HS-27A (cell line): ENCODE measurements at places on chromosomes 1 and 21.

- no peak for DNase-seq
These were observed 39.7 kb downstream of the EIF2B3 start for GRCh38 chr1:44946725-44947062.

- peak; percentile 35 for DNase-seq
These were observed 443.5 kb upstream of the B3GALT2 start for GRCh38 chr1:193629875-193630274.

GRCh38 chr1:46718340-46718726, 581 bp downstream of the EFCAB14 start:
- DNase-seq, result no peak

DNA sequence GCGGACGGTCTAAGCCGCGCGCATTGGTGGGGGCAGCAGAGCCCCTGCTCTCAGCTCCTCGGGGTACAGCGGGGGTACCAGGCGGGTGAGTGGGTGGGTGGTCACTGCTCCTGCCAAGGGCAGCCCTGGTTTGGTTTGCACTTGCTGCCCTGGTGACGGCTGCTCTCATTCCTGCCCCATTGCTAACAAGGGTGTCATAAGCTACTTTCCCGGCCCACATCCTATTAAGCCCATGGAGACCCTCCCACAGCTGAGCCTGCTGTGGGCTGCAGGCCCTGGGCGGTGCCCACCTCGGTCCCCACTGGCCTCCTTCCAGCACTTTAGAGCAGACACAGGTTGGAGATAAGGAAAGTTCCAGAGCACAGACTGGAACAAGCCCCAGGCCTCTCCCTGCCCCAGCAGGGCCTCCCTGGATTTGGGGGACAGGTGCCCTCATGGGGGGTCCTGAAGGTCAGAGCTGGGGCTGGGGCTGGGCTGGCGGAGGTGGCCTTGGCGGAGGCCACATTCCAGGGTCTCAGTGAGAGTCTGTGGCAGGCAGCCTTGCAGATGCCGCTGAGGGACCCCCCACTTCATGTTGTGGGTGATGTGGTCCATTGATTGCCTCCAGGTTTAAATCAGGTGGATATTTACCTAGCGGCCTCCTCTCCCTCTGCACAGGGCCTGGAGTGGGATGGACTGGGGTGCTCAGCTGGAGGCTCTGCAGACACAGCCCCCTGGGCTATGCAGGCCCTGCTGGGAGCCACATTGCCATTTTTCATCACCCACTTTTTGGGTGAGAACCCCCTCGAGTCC, 27.0 kb downstream of the COL18A1 start:
- DNase-seq, result no peak

- no peak for DNase-seq
These were observed 692.0 kb upstream of the NR5A2 start for GRCh38 chr1:199335496-199335895.

DNA sequence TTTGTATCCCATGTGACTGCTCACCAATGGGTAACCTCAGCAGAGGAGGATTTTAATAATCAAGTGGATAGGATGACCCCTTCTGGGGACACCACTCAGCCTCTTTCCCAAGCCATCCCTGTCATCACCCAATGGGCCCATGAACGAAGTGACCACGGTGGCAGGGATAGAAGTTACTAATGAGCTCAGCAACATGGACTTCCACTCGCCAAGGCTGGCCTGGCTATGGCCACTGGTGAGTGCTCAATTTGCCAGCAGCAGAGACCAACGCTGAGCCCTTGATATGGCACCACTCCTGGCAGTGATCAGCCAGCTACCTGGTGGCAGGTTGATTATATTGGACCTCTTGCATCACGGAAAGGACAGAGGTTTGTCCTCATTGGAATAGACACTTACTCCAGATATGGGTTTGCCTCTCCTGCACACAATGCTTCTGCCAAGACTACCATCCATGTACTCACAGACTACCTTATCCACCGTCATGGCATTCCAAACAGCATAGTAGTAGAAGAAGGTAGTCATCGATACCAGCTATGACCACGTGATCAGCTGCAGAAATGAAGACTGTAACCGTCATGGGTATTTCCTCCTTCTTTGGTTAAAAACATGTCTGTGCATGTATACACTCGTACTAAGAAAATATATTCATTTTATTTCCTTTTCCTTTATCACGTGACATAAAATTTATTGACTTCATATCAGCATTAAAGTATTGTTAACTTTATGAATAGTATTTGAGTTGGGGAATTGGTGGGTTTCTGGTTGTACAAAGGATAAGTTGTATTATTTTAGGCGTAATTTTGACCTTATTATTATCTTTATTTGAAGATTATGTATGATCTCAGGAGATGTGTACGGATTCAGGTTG, 562.6 kb downstream of the PTPRU start:
- DNase-seq, result no peak

DNA sequence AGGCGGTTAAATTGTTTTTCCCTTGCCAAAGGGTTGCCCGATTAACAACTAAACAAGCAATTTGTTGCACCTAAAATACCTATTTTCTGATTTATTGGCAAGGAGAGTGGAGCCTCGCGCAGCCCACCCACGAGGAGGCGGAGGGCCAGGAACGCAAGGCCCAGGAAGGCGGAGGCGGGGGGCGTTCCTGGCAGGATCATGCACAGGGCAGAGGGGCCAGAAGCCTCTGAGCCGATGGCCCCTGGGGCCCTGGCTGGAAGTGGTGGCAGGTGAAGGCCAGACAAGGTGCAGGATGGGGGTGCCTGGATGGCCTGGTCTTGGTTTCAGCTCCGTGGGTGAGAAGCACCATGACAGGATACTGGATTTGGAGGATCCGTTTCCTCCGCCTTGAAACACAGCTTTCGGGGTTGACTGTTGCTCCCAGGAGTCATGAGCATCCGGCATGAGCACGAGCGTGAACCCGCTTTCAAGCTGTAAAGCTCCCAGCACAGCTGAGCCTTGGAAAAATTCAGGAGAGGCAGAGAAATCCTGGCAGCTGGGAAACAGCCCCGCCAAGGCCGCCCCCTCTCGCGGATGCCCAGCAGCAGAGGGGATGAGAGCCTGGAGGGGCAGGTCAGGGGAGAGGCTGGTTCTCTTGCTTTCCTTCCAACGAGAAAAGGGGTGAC, 35.0 kb downstream of the AJAP1 start:
- DNase-seq, result no peak

DNA sequence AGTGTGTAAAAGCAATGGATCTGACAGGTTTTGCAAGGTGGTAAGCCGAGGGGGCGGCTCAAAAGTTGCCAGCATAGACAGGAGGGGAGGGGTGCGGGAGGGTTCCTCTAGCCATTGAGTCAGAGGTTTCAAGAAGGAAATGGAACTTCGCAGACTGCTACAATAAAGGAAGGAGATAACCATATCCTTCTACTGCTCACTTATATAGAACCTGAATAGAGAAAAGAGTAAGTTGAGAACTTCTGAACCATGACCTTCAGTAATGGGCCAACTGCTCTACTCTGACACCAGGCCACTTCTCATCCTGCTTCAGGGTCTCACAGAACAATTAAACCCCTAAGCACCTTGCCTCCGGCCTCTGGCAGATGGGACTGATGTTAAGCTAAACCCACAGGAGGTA, 26.3 kb upstream of the BCAR3 start:
- no peak for DNase-seq

DNA sequence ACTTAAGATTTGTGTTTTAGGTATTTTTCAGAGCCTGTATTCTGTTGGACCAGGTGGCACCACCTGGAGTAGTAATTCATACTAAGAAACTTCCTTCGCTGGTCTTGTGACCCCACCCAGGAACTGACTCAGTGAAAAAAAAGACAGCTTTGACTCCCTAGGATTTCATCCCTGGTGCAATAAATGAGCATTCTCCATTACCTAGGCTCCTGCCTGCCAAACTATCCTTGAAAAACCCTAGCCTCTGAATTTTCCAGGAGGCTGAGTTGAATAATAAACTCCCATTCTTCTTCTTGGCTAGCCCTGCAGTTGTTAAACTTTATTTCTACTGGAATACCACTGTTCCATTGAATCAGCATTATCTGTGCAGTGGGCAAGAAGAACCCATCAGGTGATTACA, 10.6 kb upstream of the RGS18 start:
- no peak for DNase-seq

DNA sequence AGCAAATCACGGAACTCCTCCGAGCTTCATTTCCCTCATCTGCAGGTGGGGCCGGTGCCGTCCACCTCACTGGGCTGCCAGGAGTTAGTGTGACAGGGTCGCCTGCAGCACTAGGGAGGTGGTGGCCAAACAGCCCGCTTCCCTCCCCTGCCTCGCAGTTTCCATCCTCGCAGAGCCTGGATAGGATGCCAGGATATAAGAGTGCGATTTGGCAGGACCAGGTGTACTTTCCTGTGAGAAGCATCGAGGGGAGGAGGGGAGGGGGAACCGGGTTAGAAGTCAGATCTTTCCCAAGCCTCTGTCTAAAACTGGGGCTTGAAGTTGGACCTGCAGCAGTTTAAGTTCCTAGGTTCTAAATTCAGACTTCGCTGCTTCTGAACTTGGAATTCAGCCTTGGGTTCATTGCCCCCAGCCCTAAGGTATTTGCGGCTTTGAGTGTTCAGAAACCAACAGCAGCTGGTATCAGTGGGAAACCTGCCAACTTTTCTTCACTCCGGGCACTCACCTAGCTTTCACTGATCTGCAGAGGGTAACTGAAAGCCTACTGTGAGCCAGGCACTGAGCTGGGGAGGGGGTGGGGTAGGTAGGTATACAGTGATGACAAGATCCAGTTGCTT, 1.7 kb upstream of the JUN start:
- DNase-seq, result no peak

DNA sequence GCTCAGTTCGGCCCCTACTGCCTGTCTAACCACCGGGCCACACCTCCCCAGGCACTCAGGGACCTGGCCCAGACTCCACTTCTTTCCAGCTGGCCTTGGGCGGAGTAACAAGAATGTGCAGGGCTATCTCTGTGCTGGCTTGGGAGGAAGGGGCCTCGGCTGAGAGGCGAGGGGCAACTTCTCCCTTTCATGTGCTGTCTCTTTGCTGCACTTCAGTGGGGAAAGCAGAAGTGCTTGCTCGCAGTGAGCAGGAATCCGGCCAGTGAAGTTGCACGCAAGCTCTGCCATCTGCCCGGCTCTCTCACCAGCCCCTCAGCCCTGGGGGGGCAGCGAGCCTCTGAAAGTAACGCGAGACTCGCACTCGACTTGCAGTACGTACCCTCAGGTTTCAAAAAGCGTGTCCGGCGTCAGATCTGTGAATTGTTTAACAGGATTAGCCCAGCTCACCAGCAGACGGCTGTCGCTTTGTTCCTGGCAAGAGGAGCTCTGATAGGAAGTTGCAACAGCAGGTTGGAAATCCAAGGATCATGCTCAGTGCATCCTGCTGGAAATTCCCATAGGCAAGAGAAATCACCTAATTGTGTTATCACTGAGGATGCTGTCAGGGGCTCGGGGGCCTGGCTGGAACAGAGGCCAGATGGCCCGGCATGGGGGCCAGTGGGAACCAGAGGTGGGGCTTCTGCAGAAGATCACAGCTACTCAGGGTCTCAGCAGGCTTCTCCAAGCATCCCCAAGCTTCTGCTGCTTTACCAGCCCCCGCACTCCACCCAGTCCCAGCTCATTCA, 221.1 kb downstream of the NPHP4 start:
- DNase-seq, result no peak

GRCh38 chr1:59691261-59691660, 123.5 kb upstream of the HOOK1 start:
- DNase-seq, result no peak

DNA sequence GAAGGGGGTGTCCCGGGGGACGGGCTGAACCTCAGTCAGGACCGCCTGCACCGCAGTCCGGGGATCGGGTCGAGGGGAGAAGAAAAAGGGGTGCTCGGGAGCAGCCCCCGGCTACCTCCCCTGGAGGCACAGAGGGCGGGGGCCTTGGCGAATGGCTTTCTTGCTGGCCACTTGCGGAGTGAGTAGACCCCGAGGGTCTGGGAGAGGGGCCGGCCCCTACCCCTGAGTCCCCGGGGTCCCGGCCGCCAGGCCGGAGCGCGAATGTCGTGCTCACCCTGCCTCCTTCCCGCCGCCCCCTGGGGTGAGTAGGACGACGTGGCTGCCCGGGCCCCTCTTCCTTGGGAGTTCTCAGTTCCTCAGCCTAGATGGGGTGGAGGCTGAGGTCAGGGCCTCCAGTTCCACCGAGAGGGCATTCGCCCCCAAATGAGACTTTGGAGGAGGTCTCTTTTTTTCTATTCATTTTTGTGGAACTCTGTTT, 113.0 kb downstream of the OSBPL9 start:
- no peak for DNase-seq

DNA sequence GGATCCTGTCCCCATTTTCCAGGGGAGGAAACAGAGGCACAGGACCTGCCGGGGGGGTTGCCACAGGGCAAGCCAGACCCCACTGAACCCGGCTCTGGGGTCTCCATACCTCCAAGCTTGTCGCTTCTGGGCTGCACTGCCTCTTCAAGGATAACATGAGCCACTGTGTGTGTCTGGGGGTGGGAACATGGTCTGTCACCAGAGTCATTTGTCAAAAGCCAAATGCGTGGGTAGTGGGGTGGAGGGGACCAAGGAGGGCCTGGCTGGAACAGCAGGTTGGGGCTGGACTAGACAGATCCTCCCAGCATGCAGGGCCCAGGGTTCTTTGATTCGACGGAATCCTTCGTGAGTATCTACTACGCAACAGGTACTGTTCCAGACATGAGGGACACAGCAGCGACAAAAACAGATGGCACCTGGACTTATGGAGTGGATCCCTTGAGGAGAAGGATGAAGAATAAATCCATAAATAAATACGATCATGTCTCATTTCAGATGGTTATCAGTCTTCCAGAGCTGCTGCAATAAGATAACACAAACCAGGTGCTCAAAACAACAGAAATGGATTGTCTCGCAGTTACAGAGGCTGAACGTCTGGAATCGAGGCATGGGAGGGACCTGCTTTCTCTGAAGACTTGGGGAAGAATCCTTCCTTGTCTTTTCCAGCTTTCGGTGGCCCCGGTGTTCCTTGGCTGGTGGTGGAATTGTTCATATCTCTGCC, 28.7 kb downstream of the C1QB start:
- DNase-seq, result no peak

GRCh38 chr21:29174607-29175013, 44.2 kb downstream of the MAP3K7CL start:
- DNase-seq, result no peak

GRCh38 chr1:222889440-222889839, 74.6 kb downstream of the DISP1 start:
- no peak for DNase-seq
